Substantia nigra (tissue), 51 donors: ENCODE measurements at places on chromosomes 12 and 14.

GRCh38 chr12:3000548-3001275, 41.5 kb downstream of the TEAD4 start:
- DNase-seq = no peak

DNA sequence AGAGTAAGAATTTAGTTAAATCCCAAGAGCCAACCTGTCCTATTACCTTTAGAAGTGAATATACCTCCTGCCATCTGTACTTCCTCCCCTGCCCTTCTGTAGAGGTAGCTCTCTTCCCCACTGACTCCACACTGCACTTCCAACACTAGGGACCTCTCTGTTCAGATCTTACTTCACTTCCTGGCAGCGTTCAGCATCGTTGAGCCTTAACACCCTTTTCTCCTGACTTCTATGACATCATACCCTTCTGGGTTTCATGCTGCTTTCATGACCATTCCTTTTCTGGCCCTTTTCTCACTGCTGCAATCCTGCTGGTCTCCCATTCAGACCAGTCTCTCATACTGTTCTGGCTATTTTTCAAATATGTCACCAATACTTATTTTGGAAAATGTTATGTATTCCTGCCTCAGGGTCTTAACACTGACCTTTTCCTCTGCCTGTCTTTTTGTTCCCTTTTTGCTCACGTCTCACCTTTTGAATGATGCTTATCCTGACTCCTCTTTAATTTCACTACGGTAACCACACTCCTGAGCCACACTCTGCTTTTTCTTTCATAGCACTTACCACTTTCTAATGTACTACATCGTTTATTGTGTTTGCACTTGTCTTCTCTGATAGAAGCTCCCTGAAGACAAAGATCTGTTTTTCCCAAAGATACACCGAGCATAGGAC, 67.6 kb downstream of the PLEKHA5 start:
- no peak for DNase-seq

DNA sequence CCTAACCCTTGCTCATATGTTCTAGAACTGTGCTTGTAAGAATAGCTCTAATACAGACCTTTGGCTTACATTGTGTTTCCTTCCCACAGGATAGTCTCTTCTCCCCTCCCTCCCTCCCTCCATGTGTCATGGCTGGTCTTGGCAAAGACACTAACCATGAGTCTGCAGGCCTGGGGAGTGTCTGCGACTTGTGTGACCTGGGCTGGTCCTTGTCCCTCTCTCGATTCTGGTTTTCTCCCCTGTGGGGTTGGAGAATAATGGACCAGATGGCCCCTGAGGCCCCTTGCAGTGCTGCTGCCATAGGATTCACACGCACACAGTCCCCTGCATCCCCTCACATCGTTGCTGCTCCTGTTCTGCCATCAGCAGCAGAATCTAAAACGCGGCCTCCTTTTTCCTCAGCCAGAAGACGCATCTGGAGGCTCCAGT, 30.3 kb downstream of the DEGS2 start:
- no peak for DNase-seq

DNA sequence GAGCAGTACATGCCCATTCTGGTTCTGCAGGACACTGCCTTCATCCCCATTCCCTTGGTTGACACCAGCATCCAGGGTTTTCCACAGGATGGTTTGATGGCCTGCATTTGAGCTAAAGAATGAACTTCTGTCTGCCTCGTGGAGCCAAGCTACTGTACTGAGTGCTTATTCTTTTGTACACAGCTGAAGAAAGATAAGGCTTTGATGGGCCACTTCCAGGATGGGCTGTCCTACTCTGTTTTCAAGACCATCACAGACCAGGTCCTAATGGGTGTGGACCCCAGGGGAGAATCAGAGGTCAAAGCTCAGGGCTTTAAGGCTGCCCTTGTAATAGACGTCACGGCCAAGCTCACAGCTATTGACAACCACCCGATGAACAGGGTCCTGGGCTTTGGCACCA, 23.7 kb downstream of the BCL2L14 start:
- no peak for DNase-seq

- no peak for DNase-seq
Measured at GRCh38 chr14:99651953-99652746, 7.2 kb downstream of the HHIPL1 start.

- no peak for DNase-seq
Measured at GRCh38 chr14:94581127-94581999, at the start of gene SERPINA5. Gene SERPINA5 (plus strand): TSS chr14:94581426. CDS start chr14:94587363, 5,937 bp downstream.

DNA sequence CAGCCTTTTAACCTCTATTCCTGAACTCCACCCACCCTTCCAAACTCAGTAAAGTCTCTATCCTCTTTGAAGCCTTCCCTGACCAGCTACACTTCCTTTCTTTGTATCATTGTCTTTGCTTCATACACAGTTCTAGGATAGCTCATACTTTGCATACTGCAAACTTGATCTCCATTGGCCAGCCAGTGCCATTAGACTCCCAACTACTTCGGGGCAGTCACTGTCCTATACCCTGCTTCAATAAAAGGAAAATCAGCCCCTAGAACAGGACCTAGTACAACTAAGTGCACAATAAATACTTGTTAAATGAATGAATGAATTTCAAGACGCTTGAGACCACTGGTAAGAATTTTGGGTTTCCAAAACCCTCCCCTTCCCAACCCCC, 521 bp upstream of the PIP4K2C start:
- no peak for DNase-seq

GRCh38 chr14:69696633-69697557, 70.0 kb upstream of the SRSF5 start:
- no peak for DNase-seq
